ENCODE measurements at places on chromosomes 12 and 14. TPM values are rescaled to one million over a fixed set of nuclear protein-coding genes. Genes with fewer than 3 reads are reported as not detected.

- no peak for DNase-seq
These were observed 43.8 kb upstream of the YAF2 start for GRCh38 chr12:42281844-42282243.

DNA sequence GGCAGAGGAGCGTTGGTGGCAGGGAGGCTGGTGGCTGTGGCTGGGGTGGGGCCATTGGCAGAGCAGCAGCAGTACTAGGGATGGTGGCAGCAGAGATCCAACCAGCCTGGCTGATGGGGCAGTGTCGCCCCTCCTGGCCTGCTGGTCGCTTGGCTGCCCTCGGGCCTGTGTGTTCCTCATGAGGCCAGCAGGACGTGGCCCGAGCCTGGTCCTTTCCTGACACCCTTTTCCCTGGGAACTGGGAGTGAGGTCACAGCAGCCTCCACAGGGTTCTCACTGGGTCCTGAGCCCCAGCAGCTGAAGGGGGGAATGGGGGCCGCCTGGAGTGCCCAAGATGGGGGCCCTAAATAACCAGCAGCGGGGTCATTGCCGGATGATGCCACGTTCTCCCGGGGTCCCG lies 46.1 kb downstream of the KIF26A start:
- DNase-seq, result no peak

DNA sequence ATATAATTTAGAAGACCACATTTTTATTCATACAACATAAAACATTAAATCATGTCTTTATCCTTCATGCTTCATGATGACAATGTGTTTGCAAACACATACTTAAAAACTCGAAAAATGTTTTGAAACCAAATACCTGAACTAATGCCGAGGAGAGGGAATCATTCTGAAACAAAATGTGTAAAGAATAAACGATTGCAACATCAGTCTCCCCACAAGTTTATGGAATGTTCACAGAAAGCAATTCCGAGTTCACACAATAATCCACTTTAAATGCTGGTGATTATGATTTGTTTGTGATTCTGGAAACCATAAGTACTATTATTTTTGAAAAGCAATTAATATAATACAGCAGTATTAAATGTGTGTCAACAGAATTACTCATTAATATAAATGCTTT lies 84.5 kb upstream of the PDZRN4 start:
- no peak for DNase-seq

- DNase-seq, result peak; percentile 26
These were observed 7.8 kb downstream of the NIN start for GRCh38 chr14:50823051-50823761.

GRCh38 chr12:89082370-89082753 lies 269.9 kb downstream of the DUSP6 start:
- DNase-seq, result no peak

GRCh38 chr14:81231540-81231939 lies 10.8 kb upstream of the GTF2A1 start:
- no peak for DNase-seq

DNA sequence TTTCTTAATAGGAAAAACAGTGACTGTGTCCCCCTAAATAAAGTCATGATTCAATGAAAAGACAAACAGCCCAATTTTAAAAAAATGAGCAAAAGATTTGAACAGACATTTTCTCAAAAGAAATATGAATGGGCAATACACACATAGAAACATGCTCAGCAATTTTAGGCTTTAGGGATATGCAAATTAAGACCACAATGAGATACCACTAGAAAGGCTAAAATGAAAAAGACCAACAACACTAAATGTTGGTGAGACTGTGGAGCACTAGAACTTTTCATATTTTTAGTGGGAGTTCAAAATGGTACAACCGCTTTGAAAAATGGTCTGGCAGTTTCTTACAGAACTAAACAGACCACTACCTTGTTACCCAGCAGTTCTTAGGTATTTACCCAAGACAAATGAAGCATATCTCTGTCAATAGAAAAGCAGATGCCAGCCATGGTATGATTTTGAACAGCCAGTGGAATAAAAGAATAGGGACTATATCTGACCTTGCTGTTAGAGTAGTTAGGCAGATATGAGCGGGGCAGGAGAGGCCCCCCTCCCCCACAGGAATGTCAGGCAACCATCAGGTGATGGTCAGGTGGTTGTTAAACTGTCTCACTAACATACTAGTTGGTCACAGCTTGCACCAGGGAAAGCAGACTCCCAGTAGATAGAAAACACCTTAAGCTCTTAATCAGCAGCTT lies 108.8 kb downstream of the PRKCH start:
- no peak for DNase-seq

GRCh38 chr12:97425380-97425779 lies 37.2 kb upstream of the RMST start:
- DNase-seq, result no peak

DNA sequence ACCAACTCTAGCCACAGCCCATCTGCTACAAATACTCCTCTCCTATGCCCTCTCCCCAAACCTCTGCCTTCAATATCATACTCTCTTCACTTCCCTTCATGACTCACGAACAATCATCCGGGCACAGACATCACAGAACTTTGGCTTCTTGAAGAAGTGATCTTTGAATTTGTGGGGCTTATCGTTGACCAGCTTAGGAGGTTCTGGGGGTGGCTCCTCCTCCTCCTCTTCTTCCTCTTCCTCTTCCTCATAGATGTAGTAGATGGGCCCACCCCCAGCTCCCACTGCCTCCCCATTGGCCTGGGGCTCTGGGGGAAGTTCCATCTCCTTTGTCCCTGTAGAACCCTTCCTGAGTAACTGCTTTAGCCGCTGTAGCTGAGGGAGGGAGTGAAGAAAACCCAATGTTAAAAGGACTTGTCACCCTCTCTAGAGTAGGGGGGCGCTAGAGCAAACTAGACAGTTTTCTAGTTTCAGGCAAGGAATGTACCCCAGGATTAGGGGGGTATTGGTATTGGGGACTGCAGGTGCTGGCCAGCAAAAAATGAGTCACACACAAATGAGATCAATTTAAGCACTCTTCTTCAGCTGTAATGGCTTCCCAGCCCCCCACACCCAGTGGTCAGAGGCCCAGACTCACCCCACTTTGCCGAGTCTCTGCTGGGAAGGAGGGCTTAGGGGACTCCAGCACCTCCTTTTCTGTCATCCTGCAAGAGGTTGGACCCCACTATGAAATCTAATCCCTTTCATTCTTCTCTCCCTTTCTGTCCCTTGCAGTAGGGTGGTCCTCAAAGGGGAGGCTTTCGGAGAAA lies 1.8 kb downstream of the STAC3 start:
- DNase-seq, result no peak

- peak; percentile 26 for DNase-seq
These were observed 23.8 kb upstream of the PHC1 start for GRCh38 chr12:8890313-8891085.

GRCh38 chr12:123957196-123957595 lies 15.4 kb downstream of the CCDC92 start:
- DNase-seq, result no peak

- DNase-seq, result no peak
These were observed 31.1 kb upstream of the EIF5 start for GRCh38 chr14:103302966-103303365.

DNA sequence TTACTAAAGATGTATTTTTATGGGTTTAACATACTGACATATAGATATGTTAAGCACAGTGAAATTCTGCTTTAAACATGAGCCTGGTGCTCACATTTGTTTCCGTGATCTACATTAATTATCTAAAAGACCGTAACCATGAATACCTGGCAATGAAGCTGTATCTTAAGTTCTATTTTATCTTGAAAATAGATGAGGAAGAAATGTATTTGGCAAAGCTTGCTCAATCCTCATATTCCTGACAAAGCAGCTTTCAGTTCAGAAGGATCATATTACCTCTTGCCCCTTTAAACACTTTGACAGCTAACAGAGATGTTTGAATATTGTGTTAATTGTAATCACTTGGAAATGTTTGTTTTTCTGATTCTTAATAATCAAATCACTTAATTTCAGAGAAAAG lies 9.8 kb downstream of the EPYC start:
- DNase-seq, result no peak

GRCh38 chr14:33794791-33795305 lies 156.0 kb downstream of the EGLN3 start:
- no peak for DNase-seq

- no peak for DNase-seq
These were observed 413.8 kb upstream of the TMTC1 start for GRCh38 chr12:30197392-30198057.

DNA sequence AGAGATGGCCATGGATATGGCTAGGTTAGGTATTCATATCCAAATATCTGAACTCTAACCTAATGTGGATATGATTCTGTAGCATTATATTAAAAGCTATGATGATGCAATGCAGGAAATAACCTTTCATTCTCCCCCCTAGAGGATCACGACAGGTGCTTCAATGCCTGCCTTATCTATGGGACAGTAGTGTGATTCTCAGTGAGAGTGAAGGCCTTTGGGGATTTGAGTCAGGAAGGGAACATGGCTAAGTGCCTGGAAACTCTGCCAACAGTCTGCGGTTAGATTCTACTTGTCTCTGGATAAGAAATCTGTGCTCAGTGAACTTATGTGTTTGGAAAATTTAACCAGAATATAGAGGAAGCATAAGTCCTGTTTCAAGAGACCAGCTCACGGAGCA lies 81.8 kb downstream of the SLC38A1 start:
- DNase-seq, result no peak

DNA sequence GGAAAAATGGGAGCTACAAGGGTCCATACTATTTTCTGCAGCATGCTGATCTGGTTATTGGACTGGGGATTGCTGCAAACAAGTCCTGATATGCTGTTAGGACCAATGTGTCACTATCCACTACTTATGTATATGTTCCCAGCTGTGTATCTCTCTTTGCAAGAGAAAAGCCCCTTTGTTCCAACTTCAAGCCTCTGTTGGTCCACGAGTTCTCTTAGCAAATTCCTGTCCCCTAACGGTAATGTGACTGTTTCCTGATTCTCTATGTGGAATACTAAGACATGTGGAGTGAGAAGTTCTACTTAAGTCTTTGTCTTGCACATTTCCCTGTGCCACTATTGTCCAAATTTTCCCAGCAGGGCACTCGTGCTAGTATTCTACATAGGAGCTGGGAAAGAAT lies 557.7 kb downstream of the FSCB start:
- no peak for DNase-seq

Gene ACSM4
- not detected for polyA plus RNA-seq

Gene TWF1
- polyA plus RNA-seq, result 26.9 TPM

Gene TRIAP1
- 46.4 TPM for polyA plus RNA-seq

Gene NXPH4
- polyA plus RNA-seq, result 0.09 TPM

Gene ARHGAP9
- polyA plus RNA-seq, result 173 TPM

Gene ABHD12B
- not detected for polyA plus RNA-seq

Gene KRT76
- polyA plus RNA-seq, result not detected

Gene PLCZ1
- polyA plus RNA-seq, result not detected

Gene RAD9B
- polyA plus RNA-seq, result 1.0 TPM

Gene MYO1H
- not detected for polyA plus RNA-seq
